ENCODE measurements at places on chromosomes 7 and 10.

- no peak for DNase-seq
Measured at GRCh38 chr10:101879456-101880231, 36.0 kb upstream of the KCNIP2 start.

DNA sequence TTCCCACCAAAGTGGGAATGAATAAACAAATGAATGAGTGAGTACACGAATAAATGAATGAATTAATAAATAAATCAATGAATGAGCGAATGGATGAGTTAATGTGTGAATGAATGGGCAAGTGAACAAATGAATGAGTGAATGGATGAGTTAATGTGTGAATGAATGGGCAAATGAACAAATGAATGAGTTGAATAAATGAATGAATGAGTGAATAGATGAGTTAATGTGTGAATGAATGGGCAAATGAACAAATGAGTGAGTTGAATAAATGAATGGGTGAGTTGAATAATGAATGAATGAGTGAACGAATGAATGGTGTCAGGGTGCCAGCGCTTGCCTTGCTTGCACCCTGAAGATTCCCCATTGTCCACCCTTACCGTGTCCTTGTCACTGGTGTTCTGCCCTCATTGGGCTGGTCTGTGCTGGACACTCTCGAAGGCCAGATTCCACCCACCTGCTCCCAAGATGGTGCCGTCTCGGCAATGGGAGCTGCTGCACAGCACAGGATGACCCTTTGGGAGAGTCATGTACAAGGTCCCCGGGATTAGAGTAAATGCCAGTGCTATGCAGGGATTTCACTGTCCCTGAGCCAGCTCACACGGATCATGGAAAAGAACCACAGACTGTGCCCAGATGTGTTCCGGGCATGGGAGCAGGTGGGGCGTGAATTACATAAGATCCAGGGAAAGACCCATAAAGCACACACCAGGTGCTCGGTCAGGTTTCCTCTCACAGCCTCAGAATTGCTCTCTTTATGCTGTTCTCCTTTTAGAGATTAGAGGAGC is 83.2 kb downstream of the CAMK1D start:
- DNase-seq, result peak; percentile 21

- DNase-seq, result no peak
Measured at GRCh38 chr10:88728107-88728763, 22.2 kb downstream of the LIPK start.

DNA sequence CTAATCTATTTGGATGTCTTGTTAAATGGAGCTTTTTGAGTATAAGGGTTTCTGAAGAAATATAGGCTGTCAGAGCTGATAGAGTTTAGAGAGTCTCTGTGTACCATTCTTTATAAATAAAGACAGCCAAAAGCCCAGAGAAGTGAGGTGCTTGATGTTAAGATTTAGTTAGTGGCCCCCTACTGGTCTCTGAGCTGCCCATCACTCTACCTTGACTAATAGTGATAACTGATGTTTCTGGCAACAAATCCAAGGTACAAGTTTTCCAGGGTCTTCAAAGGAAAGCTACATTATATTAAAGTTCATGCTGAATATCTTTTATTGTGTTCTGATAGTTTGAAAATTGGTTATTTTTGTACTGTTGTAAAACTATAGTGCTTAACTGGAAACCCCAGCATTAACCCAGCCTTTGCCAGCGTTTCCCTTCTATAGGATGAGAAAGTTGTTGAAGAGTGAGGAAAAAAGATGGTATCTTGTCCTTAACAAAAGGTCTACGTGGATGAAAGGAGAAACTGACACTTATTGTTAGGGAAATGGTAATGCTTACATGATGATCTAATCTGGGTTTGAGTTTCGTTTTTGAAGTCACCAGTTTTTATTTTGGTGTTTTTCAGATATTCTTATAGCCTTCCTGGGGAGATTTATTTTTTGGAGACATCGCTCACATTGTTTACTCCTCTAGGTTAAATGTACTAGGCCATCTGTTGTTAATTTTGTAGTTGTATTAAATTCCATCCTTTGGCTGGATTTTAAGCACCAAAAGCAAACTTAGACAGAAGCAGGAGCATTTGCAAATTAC is 79.0 kb downstream of the AUTS2 start:
- DNase-seq, result no peak

- no peak for DNase-seq
Measured at GRCh38 chr10:123637326-123637880, 28.8 kb upstream of the GPR26 start.

DNA sequence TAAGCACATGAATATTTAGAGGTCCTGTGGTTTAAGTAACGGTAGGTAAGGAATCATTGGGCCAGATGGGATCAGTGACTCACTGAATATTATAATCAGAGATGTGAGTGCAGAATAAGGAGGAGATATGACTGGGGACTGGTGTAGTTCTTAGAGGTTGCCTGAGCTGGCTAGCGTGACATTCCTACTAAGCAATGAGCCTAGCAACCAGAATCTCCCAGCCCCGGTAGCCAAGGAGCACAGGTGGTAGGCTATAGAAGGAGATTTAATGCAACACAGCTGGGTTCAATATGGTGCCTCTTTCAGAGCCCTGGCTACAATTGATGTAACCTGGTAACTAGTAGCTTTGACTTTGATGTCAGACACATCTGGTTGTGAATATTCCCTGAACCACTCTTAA is 641.6 kb downstream of the AUTS2 start:
- no peak for DNase-seq

DNA sequence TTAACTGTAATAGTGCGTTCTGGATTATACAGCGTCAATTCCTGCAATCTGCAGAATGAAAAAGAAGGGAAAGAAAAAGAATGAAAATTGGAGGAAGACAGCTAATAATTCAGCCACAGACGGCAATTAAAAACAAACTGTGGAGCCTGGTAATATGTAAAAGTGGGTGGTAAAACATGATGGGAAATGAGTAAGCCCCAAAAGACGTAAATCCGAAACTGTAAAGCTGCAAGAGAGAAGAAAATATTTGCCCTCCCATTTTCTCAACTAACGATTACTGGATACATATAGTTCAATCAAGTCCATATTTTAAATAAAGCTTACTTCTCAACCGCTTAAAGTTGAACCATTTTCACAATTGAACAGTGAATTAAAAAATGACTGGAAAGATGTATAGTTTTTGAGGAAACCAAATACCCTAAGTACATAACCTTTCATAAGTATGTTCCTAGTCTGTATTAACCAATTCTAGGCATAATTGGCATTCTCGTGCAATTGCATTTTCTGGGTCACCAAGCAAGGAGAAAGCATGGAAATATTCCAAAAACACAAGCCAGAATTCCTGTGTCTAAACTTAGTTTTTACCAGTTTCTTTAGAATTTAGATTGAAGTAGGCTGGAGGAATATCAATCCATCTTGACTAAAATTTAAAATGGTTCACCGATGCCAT is 44.8 kb downstream of the MALSU1 start:
- no peak for DNase-seq

DNA sequence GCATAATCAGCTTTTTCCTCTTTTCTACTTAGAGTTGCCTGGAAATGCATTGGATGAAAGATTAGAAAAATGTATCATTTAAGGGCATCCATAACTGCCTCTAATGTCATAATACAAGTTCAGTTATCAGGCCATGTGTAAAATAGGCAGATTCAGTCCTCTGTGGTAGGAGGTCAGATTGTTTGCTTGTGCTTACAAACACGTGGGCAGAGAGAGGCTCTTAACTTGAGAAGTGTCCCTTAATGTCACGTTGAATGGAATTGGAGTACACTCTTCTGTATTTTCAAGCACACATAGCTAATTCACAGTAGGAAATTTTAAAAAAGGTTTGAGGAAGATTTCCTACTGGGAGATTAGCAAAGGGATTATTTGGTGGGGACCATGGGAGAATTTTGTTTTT is 359.8 kb upstream of the MTPN start:
- peak; percentile 76 for DNase-seq

- peak; percentile 30 for DNase-seq
Measured at GRCh38 chr7:12210179-12211053, 678 bp upstream of the TMEM106B start.

- no peak for DNase-seq
Measured at GRCh38 chr7:102097601-102098161, 189.0 kb upstream of the SH2B2 start.

DNA sequence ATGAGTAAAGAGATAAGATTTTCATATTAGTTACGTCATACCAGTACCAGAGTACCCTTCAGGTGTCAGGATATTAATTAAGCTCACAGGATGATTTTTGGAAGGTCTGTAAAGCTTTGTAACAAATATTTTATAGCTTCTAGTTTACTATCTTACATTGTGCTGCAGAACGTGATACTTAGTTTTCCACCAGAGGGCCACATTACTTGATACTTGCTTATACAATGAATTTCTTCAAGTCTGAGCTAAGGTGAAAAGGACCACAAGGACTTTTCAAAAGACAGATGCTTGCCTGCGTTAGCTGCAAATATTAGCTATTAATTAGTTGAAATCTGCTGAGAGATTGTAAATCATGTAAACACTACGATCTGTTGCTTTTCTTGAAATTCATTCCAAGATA is 12.2 kb downstream of the FOXP2 start:
- DNase-seq, result no peak

GRCh38 chr10:14333606-14334005 is 2.9 kb upstream of the FRMD4A start:
- DNase-seq, result no peak

DNA sequence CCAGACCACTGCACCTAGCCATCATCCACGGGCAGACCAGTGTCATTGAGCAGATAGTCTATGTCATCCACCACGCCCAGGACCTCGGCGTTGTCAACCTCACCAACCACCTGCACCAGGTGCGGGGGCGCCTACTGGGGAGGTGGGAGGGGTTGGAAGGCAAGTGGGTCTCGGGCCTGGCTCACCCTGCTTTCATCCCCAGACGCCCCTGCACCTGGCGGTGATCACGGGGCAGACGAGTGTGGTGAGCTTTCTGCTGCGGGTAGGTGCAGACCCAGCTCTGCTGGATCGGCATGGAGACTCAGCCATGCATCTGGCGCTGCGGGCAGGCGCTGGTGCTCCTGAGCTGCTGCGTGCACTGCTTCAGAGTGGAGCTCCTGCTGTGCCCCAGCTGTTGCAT is 4.6 kb downstream of the NFKB2 start:
- DNase-seq, result no peak

DNA sequence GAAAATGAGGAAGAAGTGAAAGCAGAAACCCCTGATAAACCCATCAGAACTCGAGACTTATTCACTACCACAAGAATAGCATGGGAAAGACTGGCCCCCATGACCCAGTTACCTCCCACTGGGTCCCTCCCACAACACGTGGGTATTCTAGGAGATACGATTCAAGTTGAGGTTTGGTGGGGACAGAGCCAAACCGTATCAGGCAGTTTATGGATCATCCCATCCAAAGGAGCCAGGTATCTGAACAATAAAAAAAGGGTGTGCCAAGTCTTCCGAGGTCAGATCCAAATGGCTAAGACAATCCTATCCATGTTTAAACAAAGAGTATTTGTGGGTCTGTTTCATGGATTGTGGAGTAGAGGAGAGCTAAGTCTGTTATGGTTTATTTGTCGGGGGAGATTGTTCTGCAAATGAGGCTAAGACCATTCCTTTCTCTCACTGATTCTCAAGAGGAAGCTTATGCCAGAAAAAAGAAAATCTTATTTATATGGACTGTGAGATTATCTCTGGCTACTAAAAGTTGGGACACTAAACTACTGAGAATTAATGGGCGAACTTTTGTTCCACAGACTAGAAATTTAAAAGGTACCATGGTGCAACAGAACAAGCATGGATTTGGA is 203.7 kb downstream of the IPMK start:
- no peak for DNase-seq

DNA sequence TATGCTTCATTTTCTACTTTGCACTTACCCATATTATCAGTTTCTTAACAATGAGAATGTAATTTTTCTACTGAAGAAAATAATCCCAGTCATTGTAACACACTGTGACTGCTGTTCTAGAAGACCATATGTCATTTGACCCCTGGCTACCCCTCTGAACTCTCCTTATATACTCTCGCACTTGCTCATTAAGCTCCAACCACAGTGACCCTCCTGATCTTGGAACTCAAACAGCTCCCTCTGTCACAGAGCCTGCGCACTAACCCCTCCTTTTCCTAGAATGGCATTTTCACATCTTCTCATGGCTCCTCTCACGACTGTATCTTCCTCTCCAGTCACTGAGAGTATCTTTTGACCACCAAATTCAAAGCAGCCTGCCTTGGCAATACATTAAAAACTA is 169.7 kb downstream of the CACNA2D1 start:
- DNase-seq, result no peak

DNA sequence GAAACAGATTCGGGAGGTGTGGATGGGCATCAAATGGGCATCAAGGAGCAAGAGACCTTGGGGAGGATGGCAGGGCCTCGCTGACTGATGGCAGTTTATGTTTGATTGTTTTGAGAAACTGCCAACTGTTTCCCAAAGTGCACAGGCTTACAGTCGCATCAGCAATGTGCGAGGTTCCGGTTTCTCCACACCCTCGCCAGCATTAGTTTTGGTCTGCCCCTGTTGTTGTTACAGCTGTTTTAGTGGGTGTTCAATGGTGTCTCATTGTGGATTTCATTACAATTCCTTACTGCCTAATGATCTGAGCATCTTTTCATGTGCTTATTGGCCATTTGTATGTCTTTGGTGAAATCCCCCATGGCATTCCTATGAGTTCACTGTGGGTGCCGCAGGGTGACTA is 24.4 kb downstream of the AKR1E2 start:
- DNase-seq, result no peak

- no peak for DNase-seq
Measured at GRCh38 chr10:29993319-29993915, 66.0 kb downstream of the JCAD start.

- no peak for DNase-seq
Measured at GRCh38 chr10:3054183-3054850, 13.0 kb upstream of the PFKP start.

- DNase-seq, result no peak
Measured at GRCh38 chr7:135147341-135147898, 452 bp upstream of the TMEM140 start.

- no peak for DNase-seq
Measured at GRCh38 chr7:47232751-47233412, 349.0 kb downstream of the TNS3 start.

GRCh38 chr10:124706462-124707143 is 37.6 kb downstream of the FAM53B start:
- DNase-seq, result no peak

GRCh38 chr10:15352836-15353235 is 18.3 kb downstream of the FAM171A1 start:
- DNase-seq, result no peak

DNA sequence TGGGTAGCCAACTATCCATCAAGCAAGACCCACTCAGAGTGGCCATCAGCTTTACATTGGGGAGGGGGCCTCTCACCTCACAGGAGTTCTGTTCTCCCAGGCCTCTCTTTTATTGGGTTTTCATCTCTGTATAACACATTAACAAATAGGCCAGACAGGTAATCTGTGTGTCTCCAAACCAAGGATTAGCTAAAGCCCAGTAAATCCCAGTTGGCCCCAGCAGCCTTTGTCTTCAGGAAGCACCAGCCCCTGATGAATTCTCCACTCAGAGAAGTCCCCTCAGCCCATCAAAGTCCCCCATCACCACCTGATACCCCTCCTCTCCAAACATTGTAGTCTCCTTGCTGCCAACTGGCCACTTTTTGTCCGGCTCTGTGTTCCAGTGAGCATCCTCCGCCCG is 16.9 kb upstream of the SLF2 start:
- DNase-seq, result no peak

GRCh38 chr10:61064356-61064755 is 120.4 kb upstream of the RHOBTB1 start:
- no peak for DNase-seq
